Activated naive CD8-positive, alpha-beta T cell treated with anti-CD3 and anti-CD28 coated beads for 36 hours (primary cell): ENCODE measurements at places on chromosomes 7 and 10.

DNA sequence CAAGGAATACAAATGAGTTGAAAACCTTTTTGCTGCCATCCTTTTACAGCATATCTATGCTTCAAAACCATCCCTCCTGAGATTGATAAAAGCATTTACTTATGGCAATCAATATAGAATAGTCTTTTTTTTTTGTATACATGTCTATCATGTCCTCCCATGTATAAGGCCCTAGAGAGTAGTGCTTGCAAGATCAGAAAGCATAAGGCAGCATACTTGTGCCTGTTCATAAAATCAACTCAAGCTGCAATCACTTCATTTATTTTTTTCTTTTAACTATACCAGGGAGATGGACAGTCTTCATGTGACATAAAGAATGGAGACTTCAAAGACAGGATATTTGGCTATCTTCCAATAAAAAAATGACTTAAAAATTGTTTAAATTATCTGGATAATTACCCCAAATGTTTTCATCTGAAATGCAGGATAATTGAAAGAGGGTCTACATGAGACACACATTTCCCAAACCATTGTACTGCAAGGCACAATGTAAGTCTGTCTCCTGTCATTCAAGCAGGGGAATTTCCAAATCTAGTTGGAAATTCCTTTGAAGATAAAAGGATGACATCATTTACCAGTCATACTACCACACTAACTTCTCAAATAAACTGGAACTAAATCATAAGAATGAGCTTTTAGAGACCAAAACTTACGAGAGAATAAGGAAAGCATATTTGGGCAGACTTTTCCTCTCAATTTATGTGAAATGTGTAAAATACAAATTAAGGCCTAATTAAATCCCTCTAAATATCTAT, 22.5 kb downstream of the LRRN3 start:
- no peak for DNase-seq

DNA sequence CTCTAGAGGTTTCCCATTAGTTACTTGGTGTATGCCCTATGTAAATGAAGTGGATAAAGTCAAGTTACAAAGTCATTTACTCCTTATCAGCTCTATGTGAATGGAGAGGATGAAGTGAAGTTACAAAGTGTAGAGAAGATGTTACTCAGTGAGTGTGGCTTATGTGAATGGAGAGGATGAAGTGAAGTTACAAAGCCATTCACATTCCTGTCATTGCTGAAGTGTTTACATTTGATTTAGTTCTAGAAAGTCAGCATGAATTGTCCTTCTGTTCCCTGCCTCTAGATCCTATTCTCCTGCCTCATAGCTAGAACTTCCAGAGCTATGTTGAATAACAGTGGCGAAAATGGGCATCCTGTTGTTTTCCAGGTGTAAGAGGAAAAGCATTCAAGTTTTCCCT, 880.1 kb downstream of the DNAJB9 start:
- no peak for DNase-seq

DNA sequence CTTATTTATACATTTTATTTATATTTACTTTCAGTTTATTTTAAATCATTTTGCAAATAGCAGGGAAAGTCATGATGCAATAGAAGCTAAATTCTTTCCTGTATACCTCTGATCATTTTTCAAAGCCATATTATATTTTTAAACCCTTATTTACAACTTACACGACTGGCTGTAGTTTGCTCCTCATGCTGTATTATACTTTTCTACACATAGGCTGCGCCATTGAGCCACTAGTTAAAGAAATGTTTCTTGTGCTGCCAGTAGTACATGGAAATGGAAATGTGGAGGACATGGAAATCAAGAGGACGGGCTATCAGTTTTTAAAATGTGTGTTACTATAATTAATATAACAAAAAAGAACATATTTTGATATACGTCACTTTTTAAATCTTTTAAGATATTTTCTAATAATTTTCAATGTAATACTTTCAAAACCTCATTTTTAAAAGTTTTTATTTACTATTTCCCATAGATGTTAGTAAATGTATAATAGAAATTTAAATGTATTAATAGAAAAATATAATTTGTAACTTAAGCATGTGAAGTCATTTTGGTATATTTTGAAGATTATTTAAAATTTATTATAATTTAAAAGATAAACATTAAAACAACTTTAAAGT, 118.5 kb downstream of the VTI1A start:
- DNase-seq, result peak; percentile 7

- no peak for DNase-seq
Observed at GRCh38 chr10:70673043-70673928, 980 bp downstream of the ADAMTS14 start.

DNA sequence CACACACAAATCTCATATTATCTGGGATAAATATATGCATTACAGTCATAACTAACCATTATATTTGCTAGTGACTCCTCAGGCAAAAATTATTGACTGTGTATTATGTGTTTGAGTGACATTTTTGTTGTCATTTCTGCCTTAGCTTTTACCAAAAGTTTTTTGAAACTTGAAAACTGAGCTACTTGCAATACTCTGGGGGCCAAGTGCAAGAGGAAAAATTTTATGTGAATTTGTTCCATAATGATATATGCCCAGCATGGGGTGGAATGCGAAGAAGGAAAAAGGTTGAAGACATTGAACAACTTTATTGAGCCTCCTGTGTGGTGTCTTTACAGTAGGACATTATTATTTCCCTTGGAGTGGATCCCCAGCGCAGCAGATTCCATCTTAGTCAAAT, 176.8 kb upstream of the FERD3L start:
- no peak for DNase-seq

GRCh38 chr7:79452032-79452494, 1.4 kb downstream of the MAGI2 start:
- DNase-seq, result peak; percentile 44

GRCh38 chr7:121447243-121447910, 51.3 kb upstream of the FAM3C start:
- no peak for DNase-seq

GRCh38 chr10:90988802-90989201, 67.9 kb upstream of the ANKRD1 start:
- no peak for DNase-seq

DNA sequence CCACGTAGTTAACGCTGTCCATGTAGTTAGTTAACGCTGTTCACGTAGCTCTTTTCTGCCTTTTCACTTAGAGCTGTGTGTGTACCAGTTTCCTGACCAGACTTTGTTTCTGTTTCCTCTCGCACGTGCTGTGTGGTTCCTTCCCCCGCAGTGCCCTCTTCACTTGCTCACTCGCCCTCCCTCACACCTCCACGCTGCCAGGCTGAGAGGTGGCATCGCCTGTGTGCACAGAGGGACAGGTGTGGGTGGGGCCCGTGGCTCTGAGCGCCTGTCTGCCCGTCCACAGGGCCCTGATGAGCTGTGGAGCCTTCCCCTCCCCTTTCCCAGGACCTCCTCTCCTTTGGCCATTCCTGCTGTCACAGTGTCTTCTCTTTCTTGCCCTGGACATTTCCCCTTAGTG, 30.6 kb downstream of the WDR37 start:
- no peak for DNase-seq

DNA sequence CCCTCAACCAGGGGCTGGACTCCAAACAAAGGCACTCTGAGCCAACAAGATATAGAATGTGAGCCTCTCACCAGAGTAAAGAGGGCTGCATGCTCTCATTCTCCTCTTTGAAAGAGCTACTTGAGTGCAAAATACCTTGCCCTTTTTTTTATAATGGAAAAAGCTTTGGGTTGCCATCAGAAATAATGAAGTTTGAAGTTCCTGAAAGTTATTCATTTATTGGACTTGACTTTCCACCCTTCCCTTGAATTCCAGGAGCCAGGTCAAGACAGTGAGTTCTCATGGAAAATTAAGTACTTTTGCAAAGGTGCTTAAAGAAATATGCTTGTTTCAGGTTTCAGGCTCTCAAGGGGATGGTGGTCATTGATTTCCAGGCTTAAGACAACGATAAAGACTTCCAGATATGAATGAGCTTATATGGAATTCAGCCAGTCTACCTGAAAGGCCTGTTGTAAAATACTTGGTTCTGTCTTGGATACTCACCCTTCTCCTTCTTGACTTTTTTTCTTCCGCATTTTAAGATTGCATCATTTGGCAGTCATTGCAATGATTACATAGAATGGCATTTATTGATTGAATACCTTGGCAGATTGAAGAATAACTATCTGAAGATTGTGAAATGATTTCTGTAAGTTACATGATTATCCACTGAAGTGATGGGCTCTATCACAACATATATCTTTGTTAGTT, 696.4 kb downstream of the INHBA start:
- DNase-seq, result no peak

DNA sequence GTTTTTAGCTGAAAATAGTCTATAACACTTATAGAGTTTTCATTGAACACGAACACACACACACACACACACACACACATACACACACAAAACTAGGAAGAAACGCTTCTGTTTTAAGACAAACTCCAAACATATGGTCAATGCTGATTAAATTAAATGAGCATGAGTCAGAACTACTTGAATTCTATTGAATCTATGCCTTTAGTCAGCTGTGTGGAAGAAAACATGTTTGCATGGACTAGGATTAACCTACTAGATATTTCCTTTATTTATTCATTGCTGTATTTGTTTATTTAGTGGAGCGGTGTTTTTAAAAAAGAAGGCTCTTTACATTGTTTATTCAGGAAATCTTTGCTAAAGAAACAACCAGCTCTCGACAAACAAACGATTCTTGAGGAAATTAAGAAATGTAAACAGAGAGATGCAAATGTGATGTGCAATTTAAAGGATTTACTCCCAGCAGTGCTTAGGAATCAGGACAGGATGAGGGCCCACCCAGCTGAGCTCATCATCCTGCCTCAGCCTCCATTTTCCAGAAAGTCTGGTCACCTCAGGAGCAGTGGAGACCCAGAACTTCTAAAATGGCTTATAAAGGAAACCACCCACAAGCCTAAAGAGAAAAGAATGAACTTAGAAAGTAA, 83.2 kb downstream of the PDE1C start:
- DNase-seq, result no peak

DNA sequence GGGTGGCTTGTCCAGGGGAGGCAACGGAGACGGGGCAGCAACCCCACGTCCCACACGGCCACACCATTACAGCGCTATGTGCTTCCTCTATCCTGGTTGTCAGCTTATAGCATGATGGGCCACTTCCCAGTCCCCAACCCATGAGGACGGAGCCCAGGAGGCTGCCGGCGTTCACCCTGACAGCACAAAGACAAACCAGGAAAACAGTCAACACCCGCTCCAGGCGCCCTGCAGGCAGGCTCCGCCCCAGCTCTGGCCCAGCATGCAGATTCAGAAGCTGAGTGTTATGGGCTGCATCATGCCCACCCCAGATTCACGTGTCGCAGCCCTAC, 14.8 kb downstream of the WDR86 start:
- DNase-seq, result no peak

- no peak for DNase-seq
Observed at GRCh38 chr10:73653701-73654100, 2.1 kb downstream of the SYNPO2L start.

DNA sequence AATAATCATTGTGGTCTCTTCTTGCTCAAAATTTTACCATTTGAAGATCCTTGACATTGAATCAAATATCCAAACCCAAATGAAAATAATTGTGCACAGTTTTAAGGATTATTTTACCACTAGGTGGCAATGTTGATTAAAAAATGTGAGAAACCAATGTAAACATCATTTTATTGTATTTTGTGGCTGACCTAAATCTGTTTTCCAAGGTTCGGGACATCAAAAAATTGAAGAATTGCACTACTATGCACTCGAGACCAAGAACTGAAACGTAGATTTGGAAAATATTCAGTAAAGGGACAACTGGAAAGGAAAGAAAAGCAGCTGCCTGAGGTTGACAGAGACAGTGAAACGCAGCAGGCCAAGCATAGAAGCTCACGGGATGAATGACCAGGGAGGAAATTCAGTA, 259.3 kb downstream of the SNX13 start:
- DNase-seq, result no peak

DNA sequence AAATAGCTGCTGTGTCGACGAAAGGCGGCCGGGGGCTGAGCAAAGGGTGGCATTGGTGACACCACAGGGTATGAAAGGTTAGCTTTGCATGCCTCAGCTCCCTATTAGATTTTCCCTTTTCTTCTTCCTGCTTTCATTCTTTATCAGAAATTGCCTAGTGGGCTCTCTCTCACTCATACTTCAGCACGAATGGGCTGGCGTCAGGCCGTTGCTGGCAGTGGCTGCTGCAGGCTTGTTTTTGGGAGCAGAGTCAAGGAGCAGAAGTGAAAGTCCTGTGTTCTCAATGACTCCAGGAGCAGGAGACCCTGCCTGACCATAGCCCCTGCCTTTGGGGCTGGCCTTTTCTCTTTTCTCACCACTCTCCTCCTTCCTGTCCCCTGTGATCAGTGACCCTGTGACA, 318.0 kb downstream of the PLXNA4 start:
- no peak for DNase-seq

DNA sequence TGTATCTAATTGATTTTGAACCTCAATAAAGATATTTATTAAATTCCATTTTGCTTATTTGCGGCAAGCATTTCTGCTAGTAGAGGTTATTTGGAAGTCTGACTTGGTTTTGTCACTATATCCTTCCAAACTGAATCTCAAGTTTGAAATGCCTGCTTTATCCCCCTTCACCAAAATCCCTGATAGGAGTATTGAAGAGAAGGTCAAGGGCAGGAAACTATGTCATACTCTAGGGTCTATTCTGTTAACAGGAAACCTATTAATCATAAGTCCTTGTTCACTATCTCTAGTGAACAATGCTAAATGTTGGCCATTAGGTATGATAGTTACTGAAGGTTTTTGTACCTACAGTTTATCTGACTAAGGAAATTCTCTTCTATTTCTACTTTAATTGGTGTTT, 11.5 kb downstream of the GNAT3 start:
- DNase-seq, result no peak

DNA sequence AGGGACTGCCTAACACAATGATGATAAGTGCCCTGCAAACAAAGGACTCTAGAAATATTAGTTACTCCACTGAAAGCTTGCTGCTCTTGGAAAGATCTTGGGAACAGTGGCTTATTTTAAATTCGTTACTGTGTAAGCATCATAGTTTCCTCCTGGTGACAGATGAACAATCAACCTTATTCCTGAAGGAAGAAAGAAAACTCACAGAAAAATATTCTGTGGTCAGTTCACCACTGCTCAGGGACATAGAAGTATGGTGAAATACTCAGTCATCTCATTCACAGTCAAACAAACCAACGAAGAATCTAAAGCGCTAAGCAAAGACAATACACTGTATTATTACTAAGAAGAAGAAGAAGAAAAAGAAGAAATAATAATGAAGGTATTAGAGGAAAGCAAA, 27.8 kb downstream of the MKX start:
- no peak for DNase-seq

DNA sequence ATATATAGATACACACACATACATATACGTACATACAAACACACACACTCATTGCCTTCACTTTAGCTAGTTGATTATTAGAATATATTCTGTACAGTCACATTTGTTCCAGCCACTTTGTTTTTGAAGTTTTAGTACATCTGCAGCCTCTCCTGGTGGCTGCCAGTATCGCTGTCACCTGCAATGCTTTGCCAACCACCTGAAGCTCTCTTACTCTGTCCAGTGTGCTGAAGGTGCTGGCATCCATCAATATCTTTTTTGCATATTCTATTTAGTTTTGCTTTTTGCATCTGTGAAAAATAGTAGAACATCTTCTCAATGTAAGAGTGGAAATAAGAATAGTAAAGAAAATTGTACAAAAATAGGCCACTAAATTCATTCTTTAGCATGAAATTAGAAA, 388.6 kb downstream of the EXOC4 start:
- DNase-seq, result no peak

- peak; percentile 35 for DNase-seq
Observed at GRCh38 chr7:151076863-151077704, 3.5 kb downstream of the FASTK start.

- no peak for DNase-seq
Observed at GRCh38 chr7:127903892-127904669, 127.2 kb downstream of the LRRC4 start.
